ENCODE measurements at places on chromosomes 4 and X.

- DNase-seq: no peak
Measured at GRCh38 chr4:186946682-186947294, 223.1 kb upstream of the FAT1 start.

DNA sequence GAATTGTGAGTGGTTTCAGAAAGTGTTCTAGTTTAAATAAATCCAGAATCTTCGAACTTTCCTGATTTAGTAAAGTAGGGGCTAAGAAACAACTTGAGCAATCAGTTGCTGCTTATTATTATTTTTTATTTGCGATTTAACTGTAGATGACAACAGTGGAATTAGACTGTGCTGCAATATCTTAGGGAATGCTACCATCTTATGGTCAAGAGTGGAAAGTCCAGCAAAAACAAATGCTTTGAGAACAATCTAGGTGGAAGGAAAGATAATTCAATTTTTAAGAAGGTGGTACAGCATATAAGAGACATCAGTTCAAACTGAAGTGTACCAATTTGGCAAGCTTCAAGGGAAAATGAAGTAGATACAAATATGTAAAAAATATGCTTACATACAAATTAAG, 73.3 kb downstream of the CYLC1 start:
- DNase-seq: no peak

GRCh38 chrX:17629519-17629918, 107.8 kb upstream of the SCML1 start:
- DNase-seq: no peak

DNA sequence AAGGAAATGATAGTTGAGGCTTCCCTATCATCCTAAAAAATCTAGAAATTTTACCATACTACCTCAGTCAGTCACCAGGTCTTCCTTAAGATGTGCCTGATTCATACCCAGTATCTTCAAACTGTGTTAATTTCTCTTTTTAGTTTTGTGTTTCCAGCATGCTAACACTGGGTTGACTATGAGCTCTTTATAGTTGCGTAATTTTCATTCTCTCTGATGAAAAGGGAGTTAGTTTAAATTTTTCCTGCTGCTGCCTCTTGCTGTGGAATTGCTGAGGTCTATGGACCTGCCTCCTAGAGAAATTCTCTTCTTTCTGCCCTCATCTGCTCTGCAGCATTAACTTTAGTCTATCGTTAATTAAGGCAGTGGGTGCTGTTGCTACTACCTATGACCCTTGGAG, 66.6 kb downstream of the BANK1 start:
- no peak for DNase-seq

DNA sequence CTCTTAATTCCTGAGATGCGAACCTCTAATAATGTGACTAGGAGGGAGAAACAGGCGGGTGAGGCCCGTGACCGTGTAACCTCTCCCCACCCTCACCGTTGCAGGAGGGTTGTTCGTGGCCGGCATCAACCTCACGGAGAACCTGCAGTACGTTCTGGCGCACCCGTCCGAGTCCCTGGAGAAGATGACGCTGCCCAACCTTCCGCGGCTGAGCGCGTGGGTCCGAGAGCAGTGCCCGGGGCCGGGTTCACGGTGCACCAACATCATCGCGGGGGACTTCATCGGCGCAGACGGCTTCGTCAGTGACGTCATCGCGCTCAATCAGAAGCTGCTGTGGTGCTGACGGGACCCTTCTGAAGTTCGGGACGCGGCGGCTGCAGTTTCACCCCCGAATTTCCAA, 17.8 kb downstream of the PLCXD1 start:
- DNase-seq: no peak

DNA sequence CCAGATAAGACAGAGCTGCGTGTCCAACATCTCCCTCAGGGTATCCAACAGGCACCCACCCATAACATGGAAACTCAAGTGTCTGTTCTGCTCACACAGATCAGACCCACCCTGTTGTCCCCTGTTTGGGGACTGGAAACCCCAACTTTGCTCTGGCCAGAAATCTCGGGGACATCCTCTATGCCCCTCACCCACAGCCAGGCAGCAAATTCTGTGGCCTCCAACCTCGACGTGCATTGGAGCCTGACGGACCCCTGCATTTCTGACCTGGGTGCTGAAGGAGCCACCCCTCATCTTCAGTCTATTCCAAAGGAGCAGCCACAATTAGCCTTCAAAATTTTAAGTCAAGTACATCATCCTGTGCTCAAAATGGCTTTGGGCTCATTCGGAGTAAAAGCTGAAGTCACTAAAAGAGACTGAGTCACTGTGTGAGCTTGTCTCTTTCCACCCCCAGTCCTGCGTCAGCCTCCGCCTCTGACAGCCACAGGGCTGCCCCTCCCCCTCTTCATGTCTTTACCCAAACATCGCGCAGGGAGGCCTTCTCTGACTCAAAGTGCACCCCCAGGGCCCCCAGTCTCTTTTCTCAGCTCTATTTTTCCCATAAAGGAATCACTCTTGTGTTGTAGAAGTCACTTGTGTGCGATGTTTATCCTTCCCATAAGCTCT, 24.4 kb upstream of the PDE6B start:
- no peak for DNase-seq

DNA sequence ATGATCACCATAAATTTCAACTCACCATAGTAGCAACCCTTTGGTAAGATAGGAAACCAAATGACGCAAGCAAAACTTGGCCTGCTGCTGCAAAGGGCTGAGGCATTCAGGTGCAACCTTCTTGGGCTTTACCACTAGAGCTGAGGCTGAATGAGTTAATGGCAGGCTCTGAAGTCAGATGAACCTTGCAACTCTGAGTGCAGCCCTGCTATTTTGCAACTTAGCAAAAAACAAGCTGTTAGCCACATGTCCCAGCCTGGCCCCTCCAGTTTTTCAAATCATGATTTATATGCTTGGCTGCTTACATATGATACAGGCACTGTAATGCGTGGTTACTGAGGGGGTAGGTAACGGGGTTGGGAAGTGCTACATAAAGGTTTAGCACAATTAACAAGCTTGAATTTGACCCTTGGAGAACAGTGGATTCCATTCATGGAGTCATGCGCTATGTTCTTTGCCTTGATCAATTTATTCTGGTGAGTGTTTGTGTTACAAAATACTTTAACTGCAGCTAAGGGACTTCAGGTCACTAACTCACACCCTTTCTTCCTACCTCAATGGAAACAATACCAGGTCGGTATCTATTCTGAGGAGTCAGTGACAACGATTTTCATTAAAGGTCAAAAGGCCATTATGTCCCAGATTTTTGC, 80.5 kb upstream of the PPARGC1A start:
- DNase-seq: no peak

- no peak for DNase-seq
Measured at GRCh38 chr4:180330521-180330920, 1912.7 kb upstream of the TENM3 start.

DNA sequence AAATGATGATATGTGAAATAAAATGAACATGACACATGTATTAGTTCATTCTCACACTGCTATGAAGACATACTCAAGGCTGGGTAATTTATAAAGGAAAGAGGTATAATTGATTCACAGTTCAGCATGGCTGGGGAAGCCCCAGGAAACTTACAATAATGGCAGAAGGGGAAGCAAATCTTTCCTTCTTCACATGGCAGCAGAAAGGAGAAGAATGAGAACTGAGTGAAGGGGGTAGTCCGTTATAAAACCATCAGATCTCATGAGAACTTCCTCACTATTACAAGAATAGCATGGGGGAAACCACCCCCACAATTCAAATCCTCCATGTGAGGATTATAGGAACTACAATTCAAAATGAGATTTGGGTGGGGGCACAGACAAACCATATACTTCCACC, 243.9 kb upstream of the GYPA start:
- DNase-seq: no peak

- no peak for DNase-seq
Measured at GRCh38 chr4:121938282-121939092, 13.4 kb downstream of the TRPC3 start.

- DNase-seq: no peak
Measured at GRCh38 chr4:3293401-3294391, 875 bp downstream of the RGS12 start.

GRCh38 chr4:141548791-141549190, 87.6 kb upstream of the IL15 start:
- no peak for DNase-seq

- DNase-seq: no peak
Measured at GRCh38 chr4:90207887-90208454, 80.8 kb downstream of the CCSER1 start.

All from NT2/D1 (cell line).